ENCODE measurements at places on chromosomes 13 and 19.
A peak's percentile ranks its signal among the peaks of the same experiment; 100 is the strongest.

GRCh38 chr13:49410477-49410876 lies 33.4 kb downstream of the CAB39L start:
- DNase-seq = no peak

GRCh38 chr19:19405971-19406877 lies 749 bp downstream of the GATAD2A start:
- DNase-seq = peak; percentile 44

DNA sequence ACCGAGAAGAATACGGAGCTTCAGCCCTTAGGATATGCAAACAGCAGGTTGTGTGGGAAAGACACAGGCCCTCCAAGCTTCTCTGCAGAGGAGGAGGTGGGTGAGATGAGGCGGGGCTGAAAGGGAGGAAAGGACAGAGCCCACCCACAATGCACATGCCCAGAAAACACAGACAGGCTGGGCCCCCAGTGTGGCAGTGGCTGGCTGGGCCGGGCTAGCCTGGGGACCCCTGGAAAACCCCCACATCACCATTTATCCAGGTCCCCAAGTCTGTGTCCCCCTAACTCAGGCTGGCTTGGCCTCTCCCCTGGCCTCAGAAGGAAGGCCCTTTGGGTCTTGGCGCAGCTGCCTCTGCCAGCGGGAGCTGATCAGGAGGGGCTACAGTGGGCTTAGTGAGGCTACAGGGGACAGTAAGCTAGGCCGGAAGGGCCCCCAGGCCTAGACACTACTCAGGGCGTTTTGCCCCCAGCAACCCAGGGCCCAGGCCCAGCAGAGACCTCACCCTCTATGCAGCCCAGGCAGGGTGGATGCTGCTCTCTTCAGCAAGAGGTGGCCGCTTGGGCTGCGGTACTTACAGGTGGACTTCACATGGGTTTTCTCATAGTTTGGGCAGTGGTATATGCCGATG lies 119.5 kb downstream of the TUBA3C start:
- DNase-seq = no peak

- no peak for DNase-seq
Observed at GRCh38 chr19:5447700-5448311, 7.4 kb upstream of the ZNRF4 start.

DNA sequence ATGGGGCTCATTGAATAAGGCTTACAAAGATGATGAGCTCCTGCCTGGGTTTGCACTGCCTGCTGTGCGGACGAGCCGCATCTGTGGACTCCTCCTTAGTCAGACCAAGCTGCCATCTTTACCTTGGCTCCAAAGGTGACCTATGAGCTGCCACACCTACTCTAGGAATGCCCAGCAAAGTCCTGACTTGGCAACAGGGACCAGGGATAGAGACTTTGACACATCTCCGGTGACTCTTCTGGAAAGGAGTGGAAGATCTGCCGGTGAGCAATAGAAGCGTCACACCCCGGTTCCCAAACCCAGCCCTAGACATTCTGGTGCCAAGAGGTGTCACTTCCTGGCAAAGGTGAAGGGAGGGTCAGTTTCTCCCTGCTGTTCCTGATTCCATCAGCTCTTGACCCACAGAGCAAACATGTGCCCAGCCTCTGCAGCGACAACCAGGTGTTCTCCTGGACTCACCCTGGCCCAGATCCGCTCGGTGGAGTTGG lies 50.2 kb upstream of the GTF3A start:
- no peak for DNase-seq

DNA sequence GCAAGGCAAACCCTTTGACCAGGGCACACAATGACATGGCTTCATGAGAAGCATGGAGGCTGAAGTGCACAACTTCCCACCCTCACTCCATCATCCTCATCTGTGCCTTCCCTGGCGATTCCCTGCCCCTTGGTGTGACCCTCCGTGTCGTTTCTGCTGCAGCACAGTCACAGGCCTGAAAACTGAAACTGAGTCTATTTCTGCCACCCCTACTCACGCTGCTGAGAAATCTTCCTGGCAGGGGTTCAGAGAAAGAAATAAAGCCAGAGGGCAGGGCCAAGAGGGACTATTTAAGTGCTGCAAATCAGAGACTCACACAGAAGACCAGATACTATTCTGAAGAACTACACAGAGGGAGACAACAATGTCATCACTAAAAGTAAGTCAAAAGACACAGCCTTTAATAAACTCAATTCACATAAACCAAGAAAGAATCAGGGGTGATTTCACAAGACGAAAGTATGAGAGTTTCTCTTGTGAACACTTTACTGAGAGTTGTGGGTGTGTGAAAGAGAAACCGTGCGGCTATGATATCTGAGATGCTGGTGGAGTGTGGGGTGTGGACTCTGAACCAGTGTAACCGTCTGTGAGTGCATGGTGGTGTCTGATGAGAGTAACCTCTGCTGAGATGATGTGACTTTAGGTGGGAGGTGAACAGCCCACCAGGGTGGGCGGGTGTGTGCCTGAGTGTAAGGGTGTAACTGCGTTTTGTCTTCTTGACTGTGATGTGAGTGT lies 23.5 kb downstream of the LGALS16 start:
- peak; percentile 46 for DNase-seq

- no peak for DNase-seq
Observed at GRCh38 chr19:20558571-20558970, 7.0 kb downstream of the ZNF737 start.

- DNase-seq = no peak
Observed at GRCh38 chr19:18304208-18304457, 18.7 kb downstream of the LSM4 start.

- no peak for DNase-seq
Observed at GRCh38 chr19:19558055-19558454, 20.0 kb downstream of the CILP2 start.

GRCh38 chr13:111178402-111178801 lies 63.3 kb downstream of the ARHGEF7 start:
- no peak for DNase-seq

DNA sequence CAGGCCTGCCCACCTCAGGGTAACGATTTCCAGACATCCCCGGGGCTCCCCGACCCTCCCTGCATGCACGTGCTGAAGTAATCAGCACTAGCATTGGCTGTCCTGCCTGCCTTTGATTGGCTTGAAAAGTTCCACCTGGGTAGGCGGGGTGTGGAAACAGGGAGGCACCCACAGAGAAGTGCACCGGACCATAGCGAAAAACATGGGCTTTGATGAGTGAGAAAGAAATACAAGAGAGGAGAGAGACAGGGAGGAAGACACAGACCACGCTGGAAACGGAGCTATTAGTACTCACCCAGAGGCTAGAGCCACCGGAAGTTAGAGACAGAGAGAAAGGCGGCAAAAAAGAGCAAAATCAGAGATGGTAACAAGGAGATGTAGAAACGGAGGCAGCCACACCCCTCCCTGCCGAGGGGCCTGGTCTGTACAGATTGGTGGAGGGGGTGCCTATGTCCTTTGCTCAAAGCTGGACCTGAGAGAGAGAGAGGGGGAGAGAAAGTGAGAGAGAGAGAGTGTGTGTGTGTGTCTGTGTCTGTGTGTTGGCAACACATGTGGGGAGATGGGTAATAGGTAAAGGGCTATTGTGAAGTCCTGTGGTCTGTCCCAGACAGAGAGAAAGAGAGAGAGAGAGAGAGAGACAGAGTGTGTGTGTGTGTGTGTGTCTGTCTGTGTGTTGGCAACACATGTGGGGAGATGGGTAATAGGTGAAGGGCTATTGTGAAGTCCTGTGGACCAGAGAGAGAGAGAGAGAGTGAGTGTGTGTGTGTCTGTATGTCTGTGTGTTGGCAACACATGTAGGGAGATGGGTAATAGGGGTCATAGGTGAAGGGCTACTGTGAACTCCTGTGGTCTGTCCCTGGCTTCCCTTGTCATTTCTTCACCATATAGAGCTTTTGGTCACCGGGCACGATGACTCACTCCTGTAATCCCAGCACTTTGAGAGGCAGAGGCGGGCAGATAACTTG lies 2.9 kb downstream of the CGB3 start:
- DNase-seq = no peak

GRCh38 chr13:41401366-41401765 lies 56.0 kb upstream of the RGCC start:
- no peak for DNase-seq

DNA sequence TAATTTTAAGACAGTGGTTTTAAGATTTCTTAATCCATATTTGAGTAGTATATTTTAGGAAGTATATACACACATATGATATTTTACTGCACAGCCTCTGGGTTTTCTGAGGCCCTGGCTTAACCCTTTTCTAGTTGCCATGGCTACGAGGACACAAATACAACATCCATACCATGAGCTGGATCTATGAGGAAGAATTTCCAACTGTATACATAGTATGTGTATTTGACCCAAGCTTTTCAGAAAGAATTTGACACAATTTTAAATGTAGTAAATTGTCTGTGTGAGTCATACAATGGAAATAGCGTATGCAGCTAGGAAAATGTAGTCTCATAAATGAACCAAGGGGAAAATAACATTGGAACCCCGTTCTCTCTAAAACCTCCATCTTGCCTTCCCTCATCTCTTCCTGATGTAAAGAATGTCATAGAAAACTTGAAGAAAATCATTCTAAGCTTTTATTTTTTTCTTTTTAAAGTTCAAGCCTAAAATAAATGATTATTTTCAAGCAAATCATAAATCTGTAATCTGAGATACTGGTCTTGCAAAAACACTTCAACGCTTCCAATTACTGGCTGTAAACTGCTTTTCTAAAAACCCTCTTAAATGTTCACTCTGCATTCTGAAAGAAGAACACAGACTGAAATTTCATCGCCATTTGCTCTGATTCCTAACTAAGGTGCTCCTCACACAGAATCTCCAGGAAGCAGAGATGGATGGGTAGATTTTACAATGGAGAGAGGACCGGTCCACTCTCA lies 172.4 kb downstream of the LACC1 start:
- no peak for DNase-seq

GRCh38 chr19:1360818-1361461 lies 22.8 kb upstream of the NDUFS7 start:
- DNase-seq = no peak

GRCh38 chr19:21321996-21322395 lies 7.2 kb downstream of the ZNF708 start:
- DNase-seq = no peak

- DNase-seq = no peak
Observed at GRCh38 chr19:46660008-46660517, 919 bp downstream of the DACT3 start.

GRCh38 chr19:50378863-50379236 lies 2.6 kb downstream of the NR1H2 start:
- DNase-seq = no peak

GRCh38 chr13:59301174-59301567 lies 862.6 kb downstream of the DIAPH3 start:
- no peak for DNase-seq

DNA sequence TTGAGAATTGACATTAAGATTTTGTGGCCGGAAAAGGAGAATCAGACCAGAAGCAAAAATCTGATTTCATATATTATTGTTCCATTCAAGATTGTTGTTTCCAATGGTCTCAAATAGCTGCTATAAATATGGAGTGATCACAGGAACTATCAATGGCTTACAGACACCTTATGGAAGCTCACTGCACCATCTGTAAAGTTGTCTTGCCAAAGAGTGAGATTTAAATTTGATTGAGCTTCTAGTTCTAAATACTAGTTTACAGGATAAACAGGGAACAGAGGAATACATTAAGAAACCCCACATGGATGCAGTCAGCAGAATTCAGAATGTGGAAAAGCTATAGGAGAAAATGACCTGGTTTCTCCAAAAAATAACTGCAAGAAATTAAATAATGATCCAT lies 47.0 kb upstream of the CALM3 start:
- no peak for DNase-seq

DNA sequence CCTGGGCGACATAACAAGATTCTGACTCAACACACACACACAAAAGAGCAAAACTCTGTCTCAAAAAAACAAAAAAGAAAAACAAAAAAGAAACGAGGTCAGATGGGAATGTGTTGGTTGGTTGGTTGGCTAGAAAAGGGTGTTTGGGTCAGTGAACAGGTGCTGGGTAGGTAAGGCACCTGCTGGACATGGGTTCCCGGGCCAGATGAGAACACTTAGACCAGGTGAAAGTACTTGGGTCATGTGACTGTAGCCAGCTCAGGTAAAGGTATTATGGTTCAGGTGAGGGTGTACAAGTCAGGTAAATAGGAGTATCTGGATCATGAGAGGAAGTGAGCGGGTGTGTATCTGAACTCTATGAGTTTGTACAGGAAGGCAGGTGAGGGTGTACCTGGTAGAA lies 14.5 kb upstream of the ZNF414 start:
- no peak for DNase-seq

DNA sequence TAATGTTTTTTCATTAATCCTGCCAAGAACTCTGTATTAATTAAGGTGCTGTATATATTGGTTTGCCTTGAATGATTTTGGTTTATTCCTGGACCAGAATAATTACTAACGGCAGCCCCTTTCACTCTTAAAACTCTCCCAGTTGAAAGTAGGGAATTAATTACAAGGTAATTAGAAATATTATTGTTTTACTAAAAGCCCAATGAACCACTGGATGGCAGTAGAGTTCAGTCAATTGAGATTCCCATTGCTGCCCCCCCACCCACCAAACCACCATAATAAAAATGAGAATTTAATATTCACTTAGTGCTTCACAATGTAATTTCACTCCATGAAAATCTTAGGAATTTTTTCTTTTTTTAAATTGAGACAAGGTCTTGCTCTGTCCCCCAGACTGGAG lies 13.7 kb downstream of the WBP4 start:
- DNase-seq = no peak

DNA sequence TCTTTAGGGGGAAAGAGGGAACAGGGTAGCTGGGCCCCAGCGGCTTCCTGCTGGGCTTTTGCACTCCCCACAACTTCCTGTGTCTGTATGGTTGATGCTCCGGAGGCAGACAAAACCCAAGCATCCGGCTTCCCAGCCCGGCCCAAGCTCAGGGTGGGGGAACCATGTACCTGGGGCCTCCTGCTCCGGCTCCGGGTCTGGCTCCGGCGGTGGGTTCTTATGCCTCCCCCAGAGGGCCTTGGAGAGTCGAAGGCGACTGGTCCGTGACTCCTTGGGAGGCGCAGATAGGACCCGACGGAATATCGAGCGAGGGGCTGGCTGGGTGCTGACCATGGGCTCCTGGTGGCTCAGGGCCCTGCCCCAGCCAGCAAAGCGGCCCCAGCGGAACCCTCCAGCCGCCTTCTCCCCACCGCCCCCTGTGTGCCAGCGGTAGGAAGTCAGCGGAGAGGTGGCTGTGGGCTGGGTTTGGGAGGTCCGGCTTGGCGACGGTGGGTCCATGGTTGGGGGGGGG lies 428 bp downstream of the RASAL3 start:
- DNase-seq = peak; percentile 74

DNA sequence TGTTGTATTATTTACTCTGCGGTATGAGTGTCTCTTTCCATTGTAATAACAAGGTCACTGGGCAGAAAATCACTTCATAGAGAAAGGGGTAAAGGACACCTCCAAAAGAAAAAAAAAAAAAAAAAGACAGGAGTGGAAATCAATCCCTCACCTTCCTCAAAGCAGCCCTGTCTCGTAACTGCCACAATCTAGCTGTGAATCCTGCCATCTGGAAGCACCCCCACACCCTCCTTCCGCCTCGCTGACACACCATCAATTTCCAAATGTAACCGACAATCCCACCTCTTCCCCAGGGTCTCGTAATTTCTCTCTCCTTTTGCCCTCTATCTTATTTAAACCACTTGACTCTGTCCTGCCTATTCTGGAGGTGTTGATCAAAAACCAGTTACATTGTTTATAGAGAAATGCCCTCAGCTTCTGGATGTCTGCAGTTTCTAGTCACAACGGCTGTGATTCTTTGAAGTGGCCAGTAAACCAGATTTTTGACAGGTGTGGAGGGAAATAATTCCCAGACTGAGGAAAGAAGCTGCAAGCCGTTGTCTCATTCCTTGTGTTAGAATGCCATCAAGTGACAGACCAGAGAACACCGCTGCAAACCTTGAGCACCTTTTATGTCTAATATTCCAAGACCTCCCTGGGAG lies 9.1 kb upstream of the POP4 start:
- DNase-seq = no peak

Data from activated T-helper 2 cell treated with anti-CD3 and anti-CD28 coated beads, Interferon-gamma antibody, Interleukin-2, Interleukin-4, amounts not matched to agents 10 μg/mL and 5 μg/mL and 100 μg/mL, durations not matched to agents 14 hours and 24 hours and 36 hours (primary cell).